Epithelial cell of proximal tubule (primary cell): ENCODE measurements at places on chromosomes 16 and 17.

DNA sequence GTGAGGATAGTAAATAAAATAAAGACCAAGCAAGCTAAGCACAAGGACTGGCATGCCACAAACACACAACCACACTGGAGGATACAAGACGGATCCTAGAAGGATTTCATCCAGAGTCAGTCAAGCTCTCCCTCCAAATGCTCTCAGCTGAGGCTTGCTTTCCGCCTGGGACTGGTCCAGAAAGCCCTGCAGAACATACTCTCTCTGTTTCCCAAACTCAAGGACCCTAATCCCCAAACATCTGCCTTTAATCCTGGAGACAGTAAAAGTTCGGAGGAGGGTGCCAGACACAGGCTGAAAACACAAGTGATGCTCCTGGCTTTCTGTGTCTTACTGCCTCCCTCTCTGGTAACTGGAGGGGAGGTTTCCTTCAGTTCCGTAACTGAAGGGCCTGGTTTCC, 5.3 kb upstream of the HSD11B2 start:
- no peak for DNase-seq

DNA sequence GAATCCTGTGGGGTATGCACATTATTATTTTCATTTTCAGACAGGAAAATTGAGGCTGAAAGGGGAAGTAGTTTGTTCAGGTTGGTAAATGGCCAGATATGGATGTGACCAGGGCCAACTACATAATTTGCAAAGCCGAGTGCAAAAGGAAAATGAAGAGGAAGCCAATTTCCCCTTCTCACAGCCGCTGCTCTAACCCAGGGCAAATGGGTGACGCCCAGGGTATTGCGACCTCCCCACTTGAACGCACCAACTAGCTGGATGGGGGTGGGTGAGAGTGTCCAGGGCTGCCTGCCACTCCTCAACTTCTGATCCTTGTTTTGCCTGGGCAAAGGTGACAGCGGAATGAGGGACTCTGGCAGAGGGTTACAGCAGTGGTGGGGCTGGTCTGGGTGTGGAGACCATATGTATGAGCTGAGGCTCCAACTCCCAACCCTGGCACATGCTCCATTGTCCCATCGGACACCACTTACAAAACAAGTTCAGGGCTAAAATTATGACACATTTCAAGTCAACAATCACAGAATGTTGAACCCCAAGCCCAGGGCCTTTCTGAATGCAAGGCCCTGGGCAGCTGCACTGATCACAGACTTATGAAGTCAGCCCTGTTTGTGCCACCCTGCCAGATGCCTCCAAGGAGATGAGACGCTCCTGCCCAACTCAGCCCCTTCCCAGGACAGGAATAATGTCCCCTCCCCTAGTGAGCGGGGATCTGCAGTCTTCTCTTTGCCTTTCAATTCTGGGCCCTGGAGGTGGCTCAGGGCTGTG, 1.7 kb downstream of the ANKRD40CL start:
- no peak for DNase-seq

DNA sequence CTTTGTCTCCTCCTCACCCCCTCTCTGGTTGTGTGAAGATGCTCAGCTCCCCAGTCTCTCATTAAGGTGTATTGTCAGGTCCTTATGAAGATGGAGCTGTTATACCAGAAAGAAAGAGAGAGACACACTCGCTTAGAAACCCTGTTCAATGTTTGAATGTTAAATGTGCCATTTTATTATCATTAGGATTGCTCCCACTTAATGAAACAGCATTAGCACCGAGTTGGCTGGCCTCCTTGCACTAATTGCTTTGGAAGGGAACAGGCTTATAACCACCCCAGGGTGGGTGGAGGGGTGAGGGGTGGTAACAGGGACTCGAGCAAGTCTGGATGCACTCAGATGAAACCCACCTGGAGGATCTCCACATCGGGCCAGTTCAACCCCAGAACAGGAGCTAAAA, 14.4 kb downstream of the PIPOX start:
- DNase-seq = no peak

DNA sequence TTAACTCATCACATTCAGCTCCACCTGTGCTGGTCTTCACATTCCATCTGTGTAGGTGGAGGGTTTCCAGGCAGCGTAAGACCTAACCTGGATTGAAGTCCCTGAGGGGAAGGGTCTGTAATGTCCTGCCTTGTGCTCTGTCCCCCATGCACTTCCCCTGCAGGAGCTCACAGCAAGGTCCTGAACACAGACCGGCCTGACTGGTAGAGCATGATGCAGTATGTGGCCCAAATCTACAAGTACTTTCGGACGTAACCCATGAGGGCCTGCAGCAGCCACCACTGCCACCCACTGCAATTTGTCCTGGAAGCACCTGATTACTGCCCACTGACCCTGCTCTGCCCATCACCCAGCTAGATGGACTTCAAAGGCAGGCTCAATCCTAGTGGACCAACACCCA, 36.6 kb upstream of the ADORA2B start:
- no peak for DNase-seq

- no peak for DNase-seq
Observed at GRCh38 chr16:73196670-73197069, 148.7 kb upstream of the ZFHX3 start.

DNA sequence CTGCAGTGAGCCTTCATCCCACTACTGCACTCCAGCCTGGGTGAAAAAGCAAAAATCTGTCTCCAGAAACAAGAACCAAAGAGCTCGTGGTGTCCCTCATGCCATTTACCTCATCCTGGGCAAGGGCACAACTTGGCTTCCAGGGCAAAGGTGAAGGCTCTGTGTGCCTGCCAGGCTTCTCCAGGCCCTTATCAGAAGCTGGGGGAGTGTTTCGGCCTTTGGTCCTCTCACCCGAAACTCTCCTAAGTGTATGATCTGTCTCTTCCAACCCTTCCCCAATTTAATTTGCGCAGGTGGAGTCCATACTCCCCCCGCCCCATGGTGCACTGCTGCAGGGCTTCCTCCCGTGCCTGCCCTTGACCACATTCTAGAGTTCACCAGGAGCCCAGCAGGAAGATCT, 1.1 kb downstream of the CES2 start:
- DNase-seq = no peak

DNA sequence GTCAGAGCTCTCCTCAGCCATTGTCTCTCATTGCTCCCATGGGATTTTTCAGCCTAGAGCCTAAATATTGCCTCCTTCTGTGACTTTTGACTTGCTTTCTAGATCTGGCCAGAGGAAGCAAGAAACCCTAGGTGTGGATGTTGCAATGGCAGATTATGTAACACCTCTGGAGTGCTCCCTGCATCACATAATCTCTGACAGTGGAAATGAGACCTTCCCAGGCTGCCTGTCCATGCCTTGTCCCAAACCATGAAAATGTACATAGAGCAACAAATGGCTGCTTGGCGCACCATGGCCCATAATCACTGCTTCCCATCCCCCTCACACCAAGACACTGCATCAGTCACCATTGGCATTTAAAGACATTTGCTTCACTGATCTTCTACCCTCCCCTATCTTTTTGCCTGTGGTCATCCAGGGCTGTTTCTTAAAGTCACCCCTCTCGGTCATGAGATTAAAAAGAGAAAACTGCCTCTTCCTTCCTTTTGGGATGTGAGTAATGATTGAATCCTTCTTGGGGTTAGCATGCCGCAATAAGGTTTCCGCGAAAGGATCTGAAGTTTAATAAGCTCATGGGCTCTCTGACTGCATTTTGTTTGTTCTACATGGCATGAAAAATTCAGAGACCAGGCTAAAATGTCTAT, 34.2 kb upstream of the CCL2 start:
- DNase-seq = no peak

DNA sequence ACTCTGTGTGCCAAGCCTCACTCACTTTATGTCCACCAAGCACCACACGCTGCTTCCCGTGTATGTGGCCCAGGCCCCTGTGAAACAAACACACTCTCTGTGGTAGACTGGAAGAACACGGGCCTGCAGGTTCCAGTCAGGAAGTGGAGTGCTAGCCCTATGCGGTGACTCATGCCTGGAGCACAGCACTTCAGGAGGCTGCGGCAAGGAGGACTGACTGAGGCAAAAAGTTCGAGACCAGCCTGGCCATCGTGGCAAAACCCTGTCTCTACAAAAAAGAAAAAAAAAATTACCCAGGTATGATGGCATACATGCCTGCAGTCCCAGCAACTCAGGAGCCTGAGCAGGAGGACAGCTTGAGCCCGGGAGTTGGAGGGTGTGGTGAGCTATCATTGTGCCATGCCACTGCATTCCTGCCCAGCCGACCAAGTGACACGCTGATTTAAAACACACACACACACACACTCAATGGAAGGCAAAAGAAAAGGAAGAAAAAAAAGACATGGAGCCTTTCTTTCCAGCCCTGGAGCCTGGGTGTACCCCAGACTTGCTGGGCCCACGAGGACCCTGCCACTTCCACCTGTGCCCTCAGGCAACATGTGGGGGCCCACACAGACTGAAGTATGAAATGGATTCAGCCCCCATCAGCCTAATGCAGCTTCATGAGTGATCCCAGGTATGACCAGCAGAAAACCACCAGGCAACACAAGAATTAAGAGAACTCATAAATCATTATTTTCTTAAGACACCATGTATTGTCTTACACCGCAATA, 126.6 kb downstream of the ANKRD11 start:
- no peak for DNase-seq

DNA sequence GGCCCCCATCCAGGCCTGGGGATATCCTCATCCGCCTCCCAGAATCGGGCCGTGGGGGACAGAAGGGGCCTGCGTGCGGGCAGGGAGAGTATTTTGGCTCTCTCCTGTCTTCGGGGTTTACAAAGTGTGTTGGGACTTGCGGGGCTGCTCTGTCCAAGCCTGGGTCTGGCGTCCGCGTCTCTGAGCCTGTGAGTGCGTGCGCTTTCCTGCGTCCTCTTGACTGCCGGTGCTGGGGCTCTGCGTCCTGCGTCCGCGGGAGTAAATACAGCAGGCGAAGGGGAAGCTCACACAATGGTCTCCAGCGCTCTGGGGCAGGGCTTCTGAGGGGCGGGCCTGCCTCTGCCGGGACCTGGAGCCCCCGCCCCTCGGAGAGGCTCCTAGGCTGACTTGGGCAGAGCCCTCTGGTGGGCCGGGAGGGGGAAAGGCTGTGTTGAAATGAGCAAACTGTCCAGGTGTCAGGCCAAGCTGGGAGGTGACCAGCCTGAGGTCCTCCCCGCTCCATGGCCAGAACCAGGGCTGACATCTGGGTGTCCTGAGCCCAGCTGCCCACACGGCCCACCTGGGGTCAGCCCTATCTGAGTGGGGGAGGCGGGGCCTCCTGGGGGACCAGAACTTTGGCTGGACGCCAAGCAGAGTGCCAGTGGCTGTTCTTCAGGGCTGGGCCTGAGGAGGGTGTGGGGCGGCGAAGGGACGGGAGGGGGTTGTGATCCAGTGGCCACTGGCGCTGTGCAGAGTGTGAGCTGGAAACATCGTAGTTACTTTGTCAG, 233.6 kb downstream of the SEC14L1 start:
- no peak for DNase-seq

GRCh38 chr17:69908626-69909368, 166.2 kb upstream of the KCNJ16 start:
- DNase-seq = no peak
